ENCODE measurements at places on chromosomes 2 and 18.

DNA sequence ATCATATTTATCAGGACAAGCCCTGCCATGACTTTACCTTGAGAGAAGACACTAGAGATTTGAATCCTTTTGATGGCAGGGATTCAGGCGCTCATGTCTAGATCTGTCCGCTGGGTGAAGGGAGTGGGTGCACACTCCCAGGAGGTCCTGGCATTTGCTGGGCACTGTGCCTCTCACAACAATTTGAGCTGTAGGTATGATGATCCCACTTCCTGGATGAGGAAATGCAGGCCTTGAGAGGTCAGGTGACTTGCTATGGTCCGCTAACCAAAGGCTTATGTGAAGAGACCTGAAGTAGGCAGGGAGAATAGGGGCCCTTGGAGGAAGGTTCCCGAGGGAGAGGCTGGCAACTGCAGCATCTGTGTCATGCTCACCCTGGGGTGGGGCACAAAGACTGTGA, 206.1 kb downstream of the HAUS1 start:
- DNase-seq = no peak

- no peak for DNase-seq
Measured at GRCh38 chr2:68428126-68428525, 39.0 kb downstream of the FBXO48 start.

- no peak for DNase-seq
Measured at GRCh38 chr2:48812416-48812815, 56.9 kb upstream of the LHCGR start.

GRCh38 chr2:10354399-10354798, 51.7 kb downstream of the HPCAL1 start:
- no peak for DNase-seq

DNA sequence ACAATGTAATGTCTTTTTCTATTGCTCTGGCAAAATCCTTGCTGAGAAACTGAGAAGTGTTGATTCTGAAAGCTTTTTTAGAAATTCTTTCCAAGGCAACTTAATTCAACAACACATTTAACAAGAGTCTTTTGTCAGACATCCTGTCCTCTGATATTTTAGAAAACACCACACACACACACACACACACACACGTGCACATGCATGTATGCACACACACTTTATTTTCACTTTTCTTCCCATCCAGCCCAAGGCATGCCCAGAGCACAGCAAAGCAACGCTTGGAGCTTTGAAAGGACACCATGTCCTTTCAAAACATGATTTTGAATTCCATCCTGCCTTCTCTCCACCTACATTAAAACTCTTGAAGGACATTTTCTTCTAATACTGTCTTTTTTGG, 116.1 kb downstream of the ATL2 start:
- DNase-seq = no peak

- no peak for DNase-seq
Measured at GRCh38 chr2:47354013-47354847, 48.7 kb upstream of the MSH2 start.

- DNase-seq = no peak
Measured at GRCh38 chr2:207704671-207705070, 6.8 kb upstream of the CCNYL1 start.

GRCh38 chr2:69535817-69536241, 98.6 kb upstream of the NFU1 start:
- no peak for DNase-seq

DNA sequence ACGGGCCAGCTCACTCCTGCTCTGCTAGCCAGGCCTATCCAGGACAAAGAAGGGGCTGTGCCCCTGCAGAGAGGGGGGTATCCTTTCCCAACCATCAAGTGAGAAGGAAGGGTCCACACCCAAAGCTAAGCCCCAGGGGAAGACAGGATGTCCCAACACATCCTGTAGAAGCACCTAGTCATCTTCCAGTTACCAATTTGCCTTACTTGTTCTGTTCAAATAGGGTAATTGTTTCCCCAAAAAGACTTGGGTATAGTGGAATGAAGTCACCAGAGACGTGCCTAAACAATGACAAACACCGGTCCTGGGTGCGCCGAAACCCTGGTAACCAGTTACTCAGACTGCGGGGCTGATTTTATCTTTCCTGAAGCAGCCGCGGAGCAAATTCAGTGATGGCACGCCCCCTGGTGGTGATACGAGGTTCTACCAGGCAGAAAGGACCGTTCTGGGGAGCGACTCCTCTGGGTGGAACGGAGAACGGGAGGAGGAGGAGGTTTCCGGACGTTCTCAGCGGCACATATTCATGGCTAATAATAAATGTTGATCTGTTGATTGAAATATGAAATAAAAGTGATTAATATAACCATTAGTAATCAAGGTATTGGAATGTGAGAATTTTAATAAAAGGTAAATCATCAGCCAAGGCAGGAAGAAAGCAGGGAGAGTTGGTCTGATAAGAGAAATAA, 109.3 kb upstream of the STON1 start:
- peak; percentile 70 for DNase-seq

- no peak for DNase-seq
Measured at GRCh38 chr2:46557788-46558187, 78.4 kb downstream of the TMEM247 start.

DNA sequence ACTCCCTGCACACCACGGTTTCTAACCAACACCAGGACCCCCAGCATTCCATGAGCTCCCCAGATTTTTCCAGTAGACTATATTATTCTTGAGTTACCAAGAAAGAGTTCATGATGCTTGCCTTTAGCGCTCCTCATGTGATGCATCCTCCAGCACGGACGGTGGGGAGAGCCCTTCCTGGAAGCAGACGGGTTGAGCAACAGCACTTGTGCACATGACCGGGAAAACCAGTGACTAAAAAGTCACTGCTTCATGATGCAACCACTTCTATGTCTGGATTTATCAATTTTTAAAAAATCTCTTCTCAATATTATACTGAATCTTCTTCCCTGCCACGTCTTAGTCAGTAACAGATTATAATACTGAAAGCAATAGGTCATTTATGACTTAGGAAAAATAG, 20.4 kb upstream of the DOK6 start:
- DNase-seq = no peak

DNA sequence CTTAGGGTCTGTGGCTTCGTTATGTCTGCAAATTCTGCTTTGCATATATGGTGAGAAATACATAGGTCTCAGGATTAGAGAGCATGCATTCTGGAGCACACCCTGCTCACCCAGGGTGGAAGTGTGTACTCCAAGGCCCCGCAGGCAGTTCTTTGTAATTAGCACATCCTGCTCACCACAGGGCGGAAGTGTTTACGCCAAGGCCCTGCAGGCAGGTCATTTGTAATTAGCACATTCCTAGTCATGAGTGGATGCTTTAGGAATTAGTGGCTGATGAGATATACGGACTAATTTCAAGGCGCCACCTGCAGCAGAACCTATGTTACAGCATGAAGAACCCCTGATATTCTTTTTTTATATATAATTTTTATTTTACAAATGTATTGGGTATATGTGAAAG, 4.2 kb downstream of the ALLC start:
- peak; percentile 21 for DNase-seq

- no peak for DNase-seq
Measured at GRCh38 chr18:10320791-10321190, 133.6 kb upstream of the APCDD1 start.

DNA sequence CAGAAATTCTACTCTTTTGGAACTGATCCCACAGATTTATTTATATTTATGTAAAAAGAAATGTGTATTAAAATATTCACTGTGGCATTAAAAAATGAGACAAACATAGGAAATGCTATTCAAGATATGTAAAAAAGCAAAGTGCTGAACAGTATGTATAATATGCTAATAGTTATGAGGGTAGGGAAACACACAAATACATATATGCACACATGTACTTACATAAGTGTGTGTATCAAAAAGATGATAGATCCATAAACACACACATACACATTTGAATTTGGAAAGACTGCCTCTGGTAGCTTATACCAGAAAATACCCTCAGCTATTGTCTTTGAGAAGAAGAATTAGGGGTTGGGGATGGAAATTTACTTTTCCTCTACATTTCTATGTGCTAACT, 103.2 kb downstream of the MREG start:
- no peak for DNase-seq

GRCh38 chr2:186031229-186031628, 292.6 kb downstream of the FSIP2 start:
- DNase-seq = no peak

GRCh38 chr2:229714736-229715541, 584 bp upstream of the DNER start:
- DNase-seq = no peak

GRCh38 chr2:85468704-85469349, 50.3 kb downstream of the SH2D6 start:
- peak; percentile 75 for DNase-seq

GRCh38 chr2:105766300-105766866, 21.7 kb downstream of the NCK2 start:
- DNase-seq = no peak

- no peak for DNase-seq
Measured at GRCh38 chr2:66962716-66963115, 434.4 kb upstream of the ETAA1 start.

- DNase-seq = peak; percentile 68
Measured at GRCh38 chr2:200703127-200703925, 108.4 kb upstream of the BZW1 start.

GRCh38 chr2:103605071-103605780, 843.4 kb downstream of the TMEM182 start:
- DNase-seq = no peak

GRCh38 chr18:9516437-9517064, 41.2 kb downstream of the RALBP1 start:
- DNase-seq = peak; percentile 8

GRCh38 chr2:26840937-26841610, 6.9 kb upstream of the DPYSL5 start:
- DNase-seq = peak; percentile 15

DNA sequence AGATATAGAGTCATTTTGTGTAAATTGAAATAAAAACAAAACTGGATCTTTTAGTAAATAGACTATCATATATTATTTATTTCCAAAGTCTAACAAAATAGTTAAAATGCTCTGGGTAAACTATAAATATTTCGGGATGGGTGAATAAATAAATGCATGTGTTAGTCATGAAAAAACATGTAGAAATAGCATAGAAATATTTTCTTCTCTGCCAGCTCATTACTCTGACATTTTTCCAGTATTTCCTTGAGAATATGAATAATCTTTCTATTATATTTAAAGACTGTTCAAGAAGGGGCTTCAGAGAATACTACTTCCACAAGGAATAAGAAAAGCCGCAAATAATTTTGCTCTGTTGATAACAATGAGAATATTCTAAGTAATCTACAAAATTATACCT, 880.4 kb downstream of the TRIB2 start:
- DNase-seq = no peak

- DNase-seq = no peak
Measured at GRCh38 chr2:158025255-158025996, 76.2 kb upstream of the UPP2 start.

DNA sequence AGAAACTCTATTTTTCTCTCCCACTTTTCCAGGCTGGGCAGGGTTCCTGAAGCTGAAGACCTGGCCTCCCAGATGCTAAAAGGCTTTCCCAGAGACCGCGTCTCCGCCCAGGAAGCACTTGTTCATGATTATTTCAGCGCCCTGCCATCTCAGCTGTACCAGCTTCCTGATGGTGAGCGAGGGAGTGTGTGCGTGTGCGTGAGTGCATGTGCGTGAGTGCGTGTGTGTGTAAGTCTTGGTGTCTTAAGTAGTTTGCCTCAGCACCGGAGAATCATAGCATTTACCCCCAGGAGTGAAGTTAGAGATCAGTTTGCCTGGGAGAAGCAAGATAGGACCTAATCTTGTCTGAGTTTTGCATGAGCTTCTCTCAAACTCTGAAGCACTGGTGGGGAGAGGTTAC, 73.7 kb downstream of the CDK15 start:
- no peak for DNase-seq

DNA sequence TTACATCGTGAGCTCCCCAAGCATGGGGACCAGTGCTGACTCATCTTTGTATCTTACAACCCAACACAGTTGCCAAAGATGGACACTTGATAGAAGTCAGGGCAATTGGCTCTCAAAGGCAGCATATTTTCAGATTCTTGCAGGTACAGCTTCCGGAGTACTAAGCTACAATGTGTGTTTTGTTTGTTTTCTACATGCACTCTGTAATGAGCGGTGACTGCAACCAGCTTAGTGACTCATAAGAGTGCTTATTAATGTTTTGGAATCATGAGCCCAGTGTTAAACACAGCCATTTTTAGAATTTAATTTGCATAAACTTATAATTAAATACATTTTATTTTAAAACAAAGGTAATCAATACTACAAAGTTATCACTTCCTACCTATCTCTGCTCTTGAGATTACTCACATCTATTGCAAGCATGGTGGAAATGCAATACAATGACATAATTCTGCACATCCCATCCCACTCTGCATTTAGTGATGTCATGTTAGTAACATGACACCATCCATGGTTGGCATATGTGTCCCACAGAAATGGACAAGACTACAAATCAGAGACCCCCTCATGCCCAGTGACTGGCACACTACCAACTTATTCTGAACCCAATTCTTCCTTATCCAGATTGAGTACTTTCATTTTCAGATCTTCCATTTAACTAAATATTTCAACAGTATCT, 399.8 kb upstream of the ST6GAL2 start:
- no peak for DNase-seq

GRCh38 chr2:18552351-18553077, 7.9 kb downstream of the RDH14 start:
- DNase-seq = no peak
